OCI-M1 (cell line): ENCODE measurements at places on chromosomes 16 and 17.

DNA sequence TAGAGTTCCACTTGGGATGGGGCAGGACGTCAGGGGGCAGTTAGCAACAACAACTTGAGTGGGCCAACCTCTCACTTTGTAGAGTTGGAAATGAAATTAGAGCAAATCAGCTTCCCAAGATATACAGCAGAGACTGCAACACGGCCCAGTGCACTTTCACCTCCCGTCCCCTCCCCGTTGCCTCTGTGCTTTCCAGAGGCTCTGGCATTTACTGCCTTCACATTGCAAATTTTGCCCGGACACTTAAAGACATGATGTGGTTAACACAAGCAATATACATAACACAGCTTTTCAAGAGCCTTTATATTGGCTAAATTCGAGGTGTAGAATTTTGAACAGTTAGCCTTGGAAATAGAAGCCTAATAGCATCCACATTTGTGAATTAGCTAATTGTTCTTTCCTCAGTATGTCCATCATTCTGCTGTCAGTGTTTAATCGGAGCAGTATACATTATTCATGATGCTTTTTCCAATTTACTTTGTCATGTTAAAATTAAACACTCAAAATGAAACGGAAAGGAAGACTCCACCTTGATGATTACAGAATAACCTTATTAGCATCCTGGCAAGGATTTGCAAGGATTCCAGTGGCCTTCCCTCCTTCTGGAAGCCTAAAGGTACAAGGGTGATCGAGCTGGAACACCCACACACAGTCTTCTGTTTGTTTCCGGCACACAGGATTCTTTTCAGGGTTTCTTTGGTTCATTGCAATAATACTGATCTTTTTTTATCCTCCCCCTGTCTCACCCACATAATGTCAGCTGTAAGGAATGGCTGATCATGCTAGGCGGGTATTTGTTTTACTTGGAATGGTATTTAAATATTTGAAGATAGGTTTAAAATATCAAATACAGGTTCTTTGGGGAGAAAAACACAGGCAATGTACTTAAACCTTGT is 190.9 kb upstream of the CACNG5 start:
- no peak for DNase-seq

DNA sequence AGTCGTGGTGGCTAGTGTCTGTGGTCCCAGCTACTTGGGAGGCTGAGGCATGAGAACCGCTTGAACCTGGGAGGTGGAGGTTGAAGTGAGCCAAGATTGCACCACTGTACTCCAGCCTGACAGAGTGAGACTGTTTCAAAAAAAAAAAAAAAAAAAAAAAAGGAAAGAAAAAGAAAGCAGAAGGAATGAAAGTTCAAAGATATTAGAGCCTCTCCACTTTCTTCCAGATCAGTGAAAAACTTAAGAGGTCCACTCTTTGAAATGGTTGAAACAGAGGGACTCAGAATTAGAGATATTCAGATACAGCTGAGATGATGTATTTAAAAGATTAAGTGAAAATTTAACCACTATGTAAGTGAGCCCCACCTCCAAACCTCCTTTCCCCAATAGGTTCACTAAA is 16.8 kb downstream of the MED13 start:
- no peak for DNase-seq

- DNase-seq = no peak
Observed at GRCh38 chr16:50463581-50464324, 84.4 kb upstream of the NKD1 start.

DNA sequence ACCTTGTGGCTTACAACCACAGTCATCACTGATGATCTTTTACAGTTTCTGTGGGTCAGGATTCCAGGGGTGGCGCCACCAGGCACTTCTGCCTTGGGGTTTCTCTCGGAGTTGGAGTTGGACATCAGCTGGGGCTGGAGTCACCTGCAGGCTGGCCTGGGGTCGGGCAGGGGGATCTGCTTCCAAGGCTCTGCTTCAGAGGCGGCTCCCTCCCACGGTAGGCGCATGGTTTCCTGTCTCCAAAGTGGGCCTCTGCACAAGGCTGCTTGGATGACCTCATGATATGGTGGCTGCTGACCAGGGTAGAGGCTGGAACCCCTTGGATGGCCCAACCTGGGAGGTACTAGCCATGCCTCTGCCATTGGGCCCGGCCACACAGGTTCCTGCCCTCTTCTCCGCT is 170.6 kb upstream of the CIBAR2 start:
- no peak for DNase-seq

DNA sequence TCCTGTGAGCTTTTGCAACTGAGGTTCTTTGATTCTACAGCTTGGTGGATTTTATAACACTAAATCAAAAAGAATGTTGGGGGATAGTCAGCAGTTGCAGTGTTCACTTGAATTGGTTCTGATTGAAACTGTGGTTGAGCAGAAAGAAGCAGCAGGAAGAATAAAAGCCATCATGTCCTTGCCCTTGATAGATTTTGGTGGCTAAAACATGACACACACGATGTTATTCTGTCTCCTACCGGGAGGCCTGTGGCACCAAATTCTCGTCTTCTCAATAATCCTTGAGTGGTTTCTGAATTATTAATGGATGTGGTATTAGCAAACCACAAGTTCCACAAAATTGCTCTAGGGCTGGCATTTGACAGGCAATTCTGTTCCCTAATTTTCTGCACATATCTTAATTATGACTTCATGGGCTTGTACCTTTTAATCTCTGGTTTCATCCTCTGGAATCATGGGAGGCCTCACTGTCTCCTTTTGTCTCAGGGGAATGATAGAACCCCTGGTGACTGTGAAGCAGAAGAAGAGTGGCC is 338.2 kb downstream of the SNX29 start:
- DNase-seq = no peak

DNA sequence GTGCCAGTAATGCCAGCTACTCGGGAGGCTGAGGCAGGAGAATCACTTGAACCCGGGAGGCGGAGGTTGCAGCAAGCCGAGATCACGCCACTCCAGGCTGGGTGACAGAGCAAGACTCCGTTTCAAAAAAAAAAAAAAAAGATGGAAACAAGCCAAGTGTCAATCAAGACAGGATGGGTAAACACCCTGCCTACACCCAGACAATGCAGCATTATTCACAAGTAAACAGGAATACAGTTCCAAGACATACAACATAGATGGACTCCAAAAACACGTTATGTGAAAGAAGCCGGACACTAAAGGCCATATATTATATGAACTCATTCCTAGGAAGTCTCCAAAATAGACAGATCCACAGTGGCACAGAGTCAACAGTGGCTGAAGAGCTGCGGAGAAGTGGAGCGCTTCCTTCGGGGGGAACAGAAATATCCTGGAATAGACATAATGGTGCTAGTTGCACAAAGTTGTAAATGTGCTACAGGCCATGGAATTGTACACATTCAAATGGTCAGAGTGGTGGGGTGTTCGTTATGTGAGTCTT is 33.9 kb downstream of the ANKRD11 start:
- no peak for DNase-seq

- DNase-seq = no peak
Observed at GRCh38 chr17:33297643-33298042, 4.5 kb upstream of the ASIC2 start.

DNA sequence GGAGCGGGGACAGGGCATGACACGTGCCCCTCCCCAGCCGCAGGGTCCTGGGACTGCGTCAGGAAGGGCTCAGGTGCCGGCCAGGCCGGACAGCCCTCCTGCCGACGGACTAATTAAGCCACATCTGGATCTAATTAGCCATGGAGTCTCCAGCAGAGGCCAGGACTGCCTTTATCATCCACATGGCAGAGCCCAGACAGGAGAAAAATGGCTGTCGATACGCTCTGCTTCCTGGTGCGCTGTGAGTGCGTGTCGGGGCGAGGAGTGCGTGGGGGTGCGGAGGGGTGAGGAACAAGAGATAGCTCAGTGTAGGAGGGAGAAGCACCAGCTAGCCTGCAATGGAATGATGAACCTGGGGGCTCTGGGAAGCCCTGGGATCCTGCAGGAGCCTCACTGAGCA is 218.8 kb downstream of the IRF8 start:
- DNase-seq = no peak

DNA sequence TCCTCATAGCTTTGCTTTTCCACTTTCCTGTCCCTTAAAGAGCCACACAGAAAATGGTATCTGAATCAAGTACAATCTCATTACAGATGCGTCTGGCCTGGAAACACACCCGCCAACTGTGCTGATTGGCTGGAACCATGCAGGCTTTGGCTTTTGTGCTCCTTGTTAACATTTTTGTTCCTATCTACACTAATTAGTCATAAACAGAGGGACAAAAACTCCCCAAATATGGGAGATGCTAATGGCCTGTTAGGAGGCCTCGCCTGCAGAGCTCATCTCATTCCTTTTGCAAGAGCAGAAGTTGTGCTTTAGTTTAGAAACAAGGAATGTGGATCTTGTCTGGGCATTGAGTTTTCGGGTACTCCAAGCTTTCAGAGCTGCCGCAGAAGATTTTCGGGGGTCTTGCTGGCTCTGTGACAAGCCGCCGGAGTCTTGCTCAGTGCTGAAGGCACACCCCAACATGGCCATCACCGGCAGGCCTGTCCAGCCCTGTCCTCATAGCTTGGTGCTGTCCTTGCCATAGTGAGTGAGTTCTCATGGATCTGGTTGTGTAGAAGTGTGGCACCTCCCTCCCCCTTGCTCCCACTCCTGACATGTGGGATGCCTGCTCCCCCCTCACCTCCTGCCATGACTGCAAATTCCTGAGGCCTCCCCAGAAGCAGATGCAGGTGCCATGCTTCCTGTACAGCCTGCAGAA is 69.8 kb downstream of the METRNL start:
- no peak for DNase-seq

DNA sequence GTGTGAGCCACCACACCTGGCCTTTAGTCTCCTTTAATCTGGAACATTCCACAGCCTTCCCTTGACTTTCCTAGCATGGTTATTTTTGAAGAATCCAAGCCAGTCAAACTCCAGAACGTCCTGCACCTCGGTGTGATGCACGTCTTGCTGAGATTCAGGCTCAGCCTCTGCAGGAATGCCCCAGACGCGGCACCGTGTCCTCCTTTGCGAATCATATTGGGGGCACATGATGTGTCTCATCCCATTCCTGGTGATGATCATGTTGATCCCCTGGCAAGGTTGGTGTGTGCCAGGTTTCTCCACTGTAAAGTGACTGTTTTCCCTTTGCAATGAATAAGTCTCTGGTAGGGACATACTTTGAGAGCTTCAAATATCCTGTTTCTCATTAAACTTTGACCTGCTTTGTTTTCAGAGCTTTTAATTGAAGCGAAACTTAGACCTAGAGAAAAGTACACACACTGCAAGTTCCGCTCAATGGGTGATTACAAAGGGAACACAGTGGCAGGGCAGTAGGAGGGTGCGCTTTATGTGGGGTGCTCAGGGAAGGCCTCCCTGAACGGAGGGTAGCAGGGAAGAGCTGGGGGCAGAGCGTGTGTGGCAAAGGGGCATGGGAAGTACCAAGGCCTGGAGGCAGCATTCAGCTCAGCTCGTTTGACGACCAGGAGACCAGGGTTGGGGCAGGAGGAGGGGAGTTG is 9.6 kb upstream of the ATP2C2 start:
- DNase-seq = no peak
